ENCODE measurements at places on chromosomes 5 and 9. TPM values are rescaled to one million over a fixed set of nuclear protein-coding genes. Genes with fewer than 3 reads are reported as not detected.

MELK gene
- total RNA-seq: 78.4 TPM

CDK7 gene
- total RNA-seq: 60.9 TPM

BTNL8 gene
- total RNA-seq: not detected

NOXA1 gene
- total RNA-seq: 1.9 TPM

LRRC70 gene
- 0.32 TPM for total RNA-seq

MARCOL gene
- total RNA-seq: not detected

HIGD2A gene
- total RNA-seq: 257 TPM

FBLL1 gene
- total RNA-seq: 0.19 TPM
